ENCODE measurements at places on chromosomes 3 and 15.

- DNase-seq, result no peak
Observed at GRCh38 chr3:161975201-161975600, 478.6 kb downstream of the OTOL1 start.

- DNase-seq, result no peak
Observed at GRCh38 chr3:58434168-58434504, 504 bp upstream of the PDHB start.

DNA sequence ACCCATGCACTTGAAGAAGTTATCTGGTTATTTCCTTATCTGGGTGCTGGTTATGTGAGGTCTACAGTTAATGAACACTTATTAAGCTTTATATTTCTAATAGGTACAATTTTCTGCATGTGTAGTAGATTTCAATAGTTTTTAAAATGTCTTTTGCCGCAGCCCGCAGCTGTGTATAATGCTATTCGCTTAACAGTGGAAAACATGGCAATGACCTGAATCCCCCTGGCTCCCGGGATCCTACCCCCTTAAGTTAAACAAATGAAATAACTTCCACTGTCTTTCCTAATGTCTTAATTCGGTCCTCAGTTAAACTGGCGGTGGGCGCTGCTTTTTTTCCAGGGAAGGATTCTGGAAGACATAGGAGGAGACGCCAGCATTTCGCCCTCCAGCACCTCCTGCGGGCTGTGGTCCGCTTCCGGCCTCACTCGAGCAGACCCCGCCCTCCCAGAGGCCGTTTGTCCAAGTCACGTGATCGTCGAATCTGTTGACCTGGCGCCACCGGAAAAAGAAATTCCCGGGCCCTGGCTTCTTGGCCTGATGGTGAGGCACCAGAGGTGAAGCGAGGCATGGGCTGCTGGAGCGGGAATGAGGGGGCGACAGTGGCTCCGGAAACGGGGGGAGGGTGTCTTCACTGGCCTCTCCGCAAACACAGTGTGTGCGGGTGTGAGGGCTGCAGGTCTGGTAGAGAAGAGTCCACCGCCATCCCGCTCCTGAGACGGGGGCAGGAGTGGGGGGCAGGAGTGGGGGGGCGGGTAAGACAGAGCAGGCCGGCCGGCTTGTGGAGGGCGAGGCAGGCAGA is 45.6 kb upstream of the CSPG4 start:
- peak; percentile 93 for DNase-seq

GRCh38 chr3:150331978-150332568 is 76.0 kb upstream of the TSC22D2 start:
- DNase-seq, result no peak

DNA sequence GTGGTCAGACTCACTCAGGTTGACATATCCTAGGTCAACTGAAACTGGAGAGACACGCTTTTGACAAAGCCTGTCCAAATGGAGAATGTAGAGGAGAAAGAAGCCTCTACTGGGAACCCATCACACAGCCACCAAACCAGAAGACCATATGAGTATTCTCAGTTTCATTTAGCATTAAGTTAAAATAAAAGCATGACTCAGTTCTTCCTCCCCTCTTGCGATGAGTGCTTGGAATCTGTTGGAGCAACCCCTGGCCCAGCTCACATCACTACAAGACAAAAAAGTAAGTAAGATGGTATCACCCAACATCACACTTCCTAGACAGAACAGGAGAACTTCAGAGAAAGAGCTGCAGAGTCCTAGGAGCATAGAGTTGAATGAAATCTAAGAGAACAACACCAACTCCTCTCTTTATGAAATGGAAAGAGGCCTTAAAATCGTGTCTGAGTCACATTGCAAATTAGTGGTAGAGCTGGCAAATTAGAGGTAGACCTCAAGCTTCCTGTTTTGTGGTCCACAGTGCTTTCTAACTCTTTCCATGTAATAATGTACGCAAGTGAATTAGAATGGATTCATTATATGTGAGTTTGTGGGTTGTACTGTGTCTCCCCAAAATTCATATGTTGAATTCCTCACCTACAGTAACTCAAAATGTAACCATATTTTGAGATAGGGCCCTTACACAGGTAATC is 51.2 kb downstream of the FGF12 start:
- DNase-seq, result no peak

DNA sequence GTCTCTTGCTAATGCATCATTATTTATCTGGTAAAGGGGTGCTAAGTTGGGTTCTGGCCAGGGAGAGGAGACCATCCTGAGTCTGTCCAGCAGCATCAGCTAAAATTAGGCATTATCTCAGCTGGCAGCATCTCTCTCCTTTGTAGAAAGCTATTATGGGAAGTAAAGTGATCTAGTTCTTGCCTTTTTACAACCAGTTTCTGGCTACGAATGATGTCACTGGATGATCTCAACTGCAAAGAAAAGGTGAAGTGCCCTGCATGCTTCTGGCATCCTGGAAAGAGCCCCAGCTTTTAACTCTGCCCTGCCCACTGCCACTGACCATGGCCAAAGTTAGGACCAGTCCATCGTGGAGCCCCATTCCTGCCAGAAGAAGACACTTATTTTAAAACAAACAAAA is 37.1 kb upstream of the IL12A start:
- no peak for DNase-seq

GRCh38 chr15:25899870-25900269 is 36.7 kb upstream of the ATP10A start:
- DNase-seq, result no peak

DNA sequence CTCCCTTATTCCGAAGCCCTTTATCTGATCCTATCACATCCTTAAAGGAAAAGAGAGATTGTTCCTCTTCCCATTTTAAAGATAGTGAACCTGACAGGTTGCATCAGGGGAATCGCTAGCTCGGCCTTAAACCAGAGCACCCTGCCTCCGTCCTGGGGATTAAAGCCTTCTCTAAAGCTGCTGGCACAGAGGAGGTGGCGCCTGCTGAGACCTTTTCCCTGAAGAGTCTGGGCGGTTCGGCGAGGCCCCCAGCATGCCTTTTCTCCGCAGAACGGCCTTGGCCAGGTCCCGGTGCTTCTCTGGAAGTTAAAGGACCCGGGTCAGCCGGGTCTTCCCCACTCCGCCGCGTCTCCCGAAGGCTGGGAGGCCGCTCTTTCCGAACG is 593 bp downstream of the FAM219B start:
- peak; percentile 40 for DNase-seq

DNA sequence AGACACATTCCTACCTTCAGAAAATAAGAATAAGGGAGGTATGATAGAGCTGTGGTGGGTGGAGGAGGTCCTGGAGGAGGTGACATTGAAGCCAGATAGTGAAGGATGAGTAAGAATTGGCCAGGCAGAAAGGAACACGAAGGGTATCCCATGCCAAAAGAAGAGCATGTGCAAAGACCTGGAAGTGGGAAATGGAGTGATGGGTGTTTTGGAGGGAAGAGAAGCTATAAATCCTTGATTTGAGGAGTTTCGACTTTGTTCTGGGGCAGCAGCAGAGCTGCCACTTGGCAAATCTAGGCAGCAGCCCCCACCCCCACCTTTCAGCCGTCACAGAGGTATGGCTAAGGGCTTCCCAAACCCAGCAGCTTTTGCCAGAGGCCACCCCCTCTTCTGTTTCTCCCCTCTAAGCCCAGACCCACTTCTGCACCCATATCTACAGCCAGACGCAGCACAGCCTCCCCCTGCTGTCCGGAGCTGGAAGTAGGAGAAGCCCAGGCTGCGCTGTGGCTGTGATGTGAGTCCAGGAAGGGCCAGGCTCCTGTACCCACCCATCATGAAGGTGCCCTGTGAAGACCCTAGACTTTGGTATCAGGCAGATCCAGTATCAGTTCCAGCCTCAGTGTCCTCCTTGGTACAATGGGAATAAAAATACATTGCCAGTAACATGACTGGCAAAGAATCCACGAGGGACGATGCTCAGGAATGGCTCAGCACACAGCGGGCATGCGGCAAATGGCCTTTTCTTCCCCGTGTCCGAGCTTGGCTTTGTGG is 188.7 kb upstream of the LINGO1 start:
- peak; percentile 65 for DNase-seq

DNA sequence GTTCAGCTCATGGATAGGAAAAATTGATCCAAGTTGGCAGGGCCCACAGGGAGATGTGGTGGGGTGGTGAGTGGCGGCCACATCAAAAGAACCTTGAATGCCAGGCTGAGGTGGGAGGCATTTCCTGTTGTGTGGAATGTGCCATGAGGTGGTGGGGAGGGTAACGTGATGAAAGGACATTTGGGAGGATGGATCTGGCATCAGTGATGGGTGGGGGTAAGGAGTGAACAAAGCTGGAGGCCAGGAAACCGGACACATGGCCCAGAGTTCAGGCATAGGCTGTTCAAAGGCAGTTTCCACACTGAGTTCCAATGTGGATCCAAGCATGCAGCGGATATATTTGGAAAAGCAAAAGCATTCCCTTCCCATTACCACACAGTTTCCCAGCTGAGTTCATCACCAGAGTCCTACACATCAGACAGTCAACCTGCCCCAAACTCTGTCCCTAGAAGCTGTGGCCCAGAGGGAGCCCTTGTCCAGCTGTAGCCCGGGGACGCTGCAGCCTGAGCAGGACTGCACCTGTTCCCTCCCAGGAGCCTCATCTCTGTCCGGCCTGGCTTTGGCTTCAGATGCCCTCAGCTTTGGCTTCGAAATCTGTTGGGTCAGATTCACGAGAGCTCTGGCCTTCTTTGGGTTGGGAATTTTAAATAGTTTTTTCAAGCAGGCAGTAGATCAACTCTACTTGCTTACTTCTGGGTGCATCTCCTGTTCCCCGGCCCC is 37.8 kb upstream of the GOLGA6B start:
- no peak for DNase-seq

DNA sequence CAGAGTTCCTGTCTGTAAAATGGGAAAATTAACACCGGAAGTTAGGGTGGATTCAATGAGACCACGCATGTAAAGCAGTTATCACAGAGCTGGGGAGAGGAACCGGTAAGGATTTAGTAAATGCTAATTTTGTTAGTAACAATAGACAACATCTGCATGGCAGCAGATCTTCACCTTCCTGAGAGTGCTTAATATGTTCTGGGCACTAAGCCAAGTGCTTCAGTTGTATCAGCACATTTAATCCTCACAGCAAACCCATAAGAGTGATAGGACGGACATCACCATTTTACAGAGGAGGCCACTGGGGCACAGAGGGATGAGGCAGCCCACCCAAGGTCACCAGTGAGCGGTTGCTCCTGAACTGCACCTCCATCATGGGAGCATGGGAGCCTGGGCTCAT is 189.4 kb downstream of the WNT5A start:
- DNase-seq, result no peak

DNA sequence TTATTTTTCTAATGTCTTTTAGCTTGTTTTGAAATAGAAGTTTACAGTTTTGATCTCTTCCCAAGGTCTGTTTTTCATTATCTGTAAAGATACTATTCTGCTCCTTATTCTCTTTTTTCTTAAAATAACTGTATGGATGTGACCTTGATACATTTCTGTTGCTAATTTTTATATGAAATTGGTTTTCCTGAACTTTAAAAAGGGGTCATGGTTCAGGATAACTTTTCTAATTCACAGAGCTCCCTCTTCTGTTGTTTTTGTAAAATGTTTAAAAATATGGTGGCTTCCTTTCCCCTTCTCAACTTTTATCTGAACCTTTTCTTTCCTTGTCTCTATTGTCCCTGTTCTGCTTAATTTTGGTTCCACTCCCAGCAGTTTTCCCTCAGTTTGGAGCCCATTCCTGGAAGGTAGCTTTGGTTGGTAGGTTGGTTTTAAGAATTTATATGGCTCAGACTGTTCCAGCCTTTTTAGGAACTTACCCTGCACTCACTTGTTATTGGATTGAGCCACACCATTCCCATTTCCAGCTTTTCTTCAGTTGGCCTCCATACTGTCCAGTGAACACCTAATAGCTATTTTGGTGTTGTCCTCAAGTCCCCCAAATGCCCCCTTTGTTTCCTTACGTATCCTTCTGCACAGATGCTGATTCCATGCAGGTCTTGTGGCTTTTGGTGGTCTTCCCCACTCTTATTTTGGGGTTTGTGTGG is 70.3 kb downstream of the SLMAP start:
- peak; percentile 27 for DNase-seq
